SK-N-MC (cell line): ENCODE measurements at places on chromosomes 6 and 20.

DNA sequence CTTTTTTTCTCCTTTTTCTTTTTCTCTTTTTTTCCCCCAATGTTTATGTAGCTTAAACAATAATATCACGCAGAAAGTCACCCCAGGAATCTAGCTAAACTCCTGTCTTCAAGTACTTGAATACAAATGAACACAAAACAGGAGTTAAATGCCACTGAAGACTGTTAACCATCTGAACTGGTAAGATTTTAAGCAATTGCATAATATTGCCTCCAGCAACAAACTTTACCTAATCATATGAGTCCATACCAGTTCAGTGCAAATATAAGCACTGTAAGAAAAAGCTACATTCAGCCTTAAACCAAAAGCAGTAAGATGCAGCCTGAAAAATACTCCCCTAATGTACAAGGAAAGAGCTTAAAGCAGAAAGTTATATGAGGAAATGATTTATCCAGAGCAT is 173.9 kb upstream of the TFAP2D start:
- peak; percentile 93 for DNase-seq

GRCh38 chr6:160737934-160738333 is 35.9 kb downstream of the PLG start:
- no peak for DNase-seq

DNA sequence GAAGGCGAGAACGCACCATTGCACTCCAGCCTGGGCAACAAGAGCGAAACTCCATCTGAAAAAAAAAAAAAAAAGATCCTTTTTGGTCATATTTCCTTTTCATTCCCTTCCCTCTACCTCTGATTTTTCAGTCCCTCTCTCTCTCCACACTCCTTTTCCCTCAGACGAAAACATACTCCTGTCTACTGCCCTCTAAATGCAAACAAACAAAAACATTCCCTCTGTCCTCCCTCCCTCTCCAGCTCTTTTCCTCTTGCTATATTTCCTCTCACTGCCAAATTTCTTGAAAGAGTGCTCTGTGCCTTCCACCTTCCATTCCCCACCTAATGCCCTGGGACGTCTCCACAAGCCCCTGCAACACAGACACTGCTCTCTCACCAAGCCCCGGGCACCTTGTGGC is 14.9 kb upstream of the MDFI start:
- DNase-seq, result no peak

GRCh38 chr6:116096979-116097816 is 3.5 kb upstream of the NT5DC1 start:
- DNase-seq, result no peak

- DNase-seq, result no peak
Observed at GRCh38 chr20:25353747-25354705, 36.6 kb downstream of the ABHD12 start.

- no peak for DNase-seq
Observed at GRCh38 chr20:10474606-10475184, 39.6 kb downstream of the SLX4IP start.

- no peak for DNase-seq
Observed at GRCh38 chr20:60073504-60073903, 115.3 kb downstream of the CDH26 start.

- no peak for DNase-seq
Observed at GRCh38 chr6:47718571-47718970, 20.2 kb downstream of the ADGRF4 start.

- no peak for DNase-seq
Observed at GRCh38 chr20:1392443-1392692, 486 bp downstream of the FKBP1A start.

- DNase-seq, result no peak
Observed at GRCh38 chr6:37696220-37696840, 1.4 kb downstream of the MDGA1 start.

DNA sequence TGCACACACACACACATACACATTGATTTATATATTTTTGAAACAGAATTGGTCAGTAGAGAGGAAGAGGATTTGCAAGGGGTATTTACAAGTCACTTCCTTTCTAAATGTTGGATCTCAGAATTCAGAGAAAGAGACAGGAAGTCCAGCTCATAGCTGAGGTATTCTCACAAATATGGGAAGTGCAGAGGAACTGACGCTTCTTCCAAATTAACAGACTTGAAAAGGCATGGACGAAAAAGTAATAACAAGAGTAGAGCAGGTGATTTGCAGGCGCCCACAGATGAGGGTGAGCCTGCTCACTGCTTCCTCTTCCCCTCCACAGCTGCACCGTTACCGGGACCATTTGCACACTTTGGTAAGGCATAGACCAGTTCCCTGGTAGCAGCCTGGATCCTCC is 246.4 kb downstream of the PHACTR1 start:
- DNase-seq, result no peak

DNA sequence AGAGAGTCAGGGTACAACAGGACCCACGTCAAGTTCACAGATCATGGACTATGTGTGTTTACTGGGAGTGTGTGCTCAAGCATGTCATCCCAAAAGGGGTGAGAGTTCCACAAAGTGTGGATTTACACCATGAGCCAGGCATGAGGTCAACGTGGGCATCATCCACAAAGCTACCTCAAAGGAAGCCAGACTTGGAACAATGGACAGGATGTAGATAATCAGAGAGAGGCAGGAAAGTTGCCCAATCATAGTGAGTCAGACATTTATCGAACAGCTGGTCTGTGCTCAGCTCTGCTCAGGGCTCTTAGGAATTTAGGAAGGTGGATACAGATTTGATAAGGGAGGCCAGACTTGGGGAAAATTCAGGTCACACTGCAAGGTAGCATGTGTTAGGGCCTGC is 317.2 kb upstream of the CDYL start:
- DNase-seq, result no peak

- DNase-seq, result no peak
Observed at GRCh38 chr20:33005908-33006775, 1.4 kb upstream of the BPIFB2 start.

DNA sequence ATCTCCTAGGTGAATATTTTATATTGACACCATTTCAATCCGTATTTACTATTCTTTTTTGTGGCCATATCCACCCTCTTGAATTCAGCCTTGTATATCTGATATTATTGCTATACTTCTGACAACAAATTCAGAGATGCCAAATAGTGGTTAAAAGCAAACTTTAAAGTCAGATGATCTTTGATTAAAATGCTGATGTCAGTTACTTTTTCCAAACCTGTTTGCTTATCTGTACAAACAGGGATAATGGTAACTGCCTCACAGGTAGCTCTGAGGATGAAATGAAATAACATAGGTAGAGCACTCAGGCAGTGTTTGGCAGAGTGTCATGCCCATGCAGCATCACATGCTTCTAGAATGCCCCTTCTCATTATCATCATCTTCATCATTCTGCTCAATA is 19.2 kb downstream of the PPIL6 start:
- DNase-seq, result no peak

- DNase-seq, result no peak
Observed at GRCh38 chr6:128739112-128739511, 143.8 kb upstream of the LAMA2 start.

GRCh38 chr20:15146948-15147347 is 809.5 kb upstream of the FLRT3 start:
- DNase-seq, result peak; percentile 8

DNA sequence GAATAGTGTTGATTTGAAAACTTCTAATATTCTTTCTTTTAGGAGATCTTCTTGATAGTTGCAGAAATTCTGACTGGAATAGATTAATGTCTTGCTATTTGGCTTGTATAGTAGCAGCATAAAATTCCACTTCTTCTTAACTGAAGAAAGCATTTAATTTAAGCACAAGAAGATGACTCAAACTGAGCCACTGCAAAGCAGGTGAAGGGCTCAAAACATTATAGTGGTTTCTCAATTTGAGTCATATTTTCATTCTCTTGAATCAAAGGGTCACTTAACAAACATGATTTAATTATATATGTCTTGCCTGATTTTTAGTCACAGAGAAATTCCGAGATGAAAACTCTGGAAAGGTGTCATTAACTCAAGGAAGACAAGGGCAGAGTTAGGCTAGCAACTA is 239.3 kb downstream of the ZNF217 start:
- no peak for DNase-seq

GRCh38 chr6:95230071-95230740 is 347.1 kb upstream of the MANEA start:
- DNase-seq, result no peak

DNA sequence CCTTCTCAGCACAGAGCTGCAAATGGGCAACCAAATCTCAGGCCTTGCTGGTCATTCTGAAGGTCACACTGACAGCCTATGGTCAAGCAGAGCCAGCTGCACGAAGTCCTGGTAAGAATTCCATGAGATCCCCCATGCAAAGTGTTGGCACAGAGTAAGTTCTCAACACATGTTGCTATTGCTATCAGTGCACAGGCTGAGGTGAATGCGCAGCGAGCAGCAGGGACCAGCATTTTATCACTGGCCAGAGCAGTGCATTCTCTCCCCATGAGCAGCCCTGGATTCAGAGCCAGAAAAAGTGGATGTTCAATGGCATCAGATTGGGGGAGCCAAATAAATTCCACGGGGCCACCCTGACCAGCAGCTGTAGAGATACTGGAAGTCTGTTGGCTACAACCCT is 44.1 kb upstream of the TOP1 start:
- no peak for DNase-seq

DNA sequence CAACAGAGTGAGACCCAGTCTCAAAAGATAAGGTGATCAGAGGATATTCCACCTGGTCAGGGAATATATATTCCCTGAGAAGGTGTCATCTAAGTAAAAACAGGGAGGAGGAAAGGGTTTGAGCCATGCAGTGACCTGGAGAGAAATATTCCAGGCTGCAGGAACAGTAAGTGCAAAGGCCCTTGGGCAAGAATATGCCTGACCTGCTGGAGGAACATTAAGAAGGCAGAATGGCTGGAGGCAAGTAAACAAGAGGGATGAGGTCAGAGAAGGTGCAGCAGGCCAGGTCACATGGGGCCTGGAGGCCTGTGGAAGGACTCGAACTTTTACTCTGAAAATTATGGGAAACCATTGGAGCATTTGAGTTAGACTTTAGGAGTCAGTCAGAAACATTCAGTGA is 6.7 kb downstream of the DEF6 start:
- no peak for DNase-seq

GRCh38 chr6:124055395-124055794 is 251.7 kb downstream of the NKAIN2 start:
- DNase-seq, result no peak
